HFFc6 (cell line): ENCODE measurements at places on chromosomes 4 and X.

GRCh38 chr4:48241731-48242130 lies 27.9 kb downstream of the TEC start:
- DNase-seq = no peak

- no peak for DNase-seq
Observed at GRCh38 chrX:50407976-50408375, 62.6 kb downstream of the DGKK start.

- peak; percentile 23 for DNase-seq
Observed at GRCh38 chr4:110959041-110959643, 336.3 kb upstream of the PITX2 start.

DNA sequence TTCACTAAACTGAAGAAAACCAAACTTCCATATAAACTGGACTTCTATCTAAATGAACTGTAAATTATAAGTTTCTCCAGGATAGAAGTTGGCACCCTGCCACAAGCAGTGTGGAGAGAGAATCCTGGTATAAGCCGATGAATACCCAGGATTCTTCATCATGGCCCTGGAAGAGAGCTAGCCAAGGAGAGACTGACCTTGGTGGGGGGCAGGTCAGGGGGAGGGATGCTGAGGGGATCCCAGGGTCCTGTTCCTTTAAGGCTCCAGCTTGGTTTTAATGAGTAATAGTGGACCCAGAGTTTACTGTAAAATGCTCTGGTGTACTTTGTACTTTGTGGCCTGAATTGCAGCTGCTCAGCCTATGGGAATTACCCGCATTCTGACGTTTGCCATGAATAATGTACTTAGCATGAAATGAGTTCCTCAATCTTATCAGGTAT lies 16.9 kb downstream of the RASSF6 start:
- no peak for DNase-seq

DNA sequence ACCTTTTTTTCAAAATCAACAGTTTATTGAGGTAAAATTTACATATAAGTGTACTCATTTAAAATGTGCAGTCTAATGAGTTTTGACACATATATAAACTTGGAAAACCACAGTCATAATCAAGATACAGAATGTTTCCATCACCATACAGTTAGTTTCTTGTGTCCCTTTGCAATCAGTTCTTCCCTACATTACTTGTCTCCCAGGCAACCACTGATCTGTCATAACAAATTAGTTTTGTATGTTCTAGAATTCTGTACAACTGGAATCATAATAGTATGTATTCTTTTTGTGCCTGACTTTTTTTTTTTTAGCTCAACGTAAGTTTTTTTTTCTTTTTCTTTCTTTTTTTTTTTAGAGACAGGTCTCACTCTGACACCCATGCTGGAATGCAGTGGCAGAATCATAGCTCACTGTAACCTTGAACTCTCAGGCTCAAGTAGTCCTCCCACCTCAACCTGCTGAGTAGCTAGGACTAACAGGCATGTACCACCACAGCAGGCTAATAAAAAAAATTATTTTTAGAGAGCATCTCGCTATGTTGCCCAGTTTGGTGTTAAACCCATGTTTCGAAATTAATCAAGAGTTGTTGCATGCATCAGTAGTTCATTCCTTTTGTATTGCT lies 26.9 kb downstream of the ARFIP1 start:
- DNase-seq = peak; percentile 7

DNA sequence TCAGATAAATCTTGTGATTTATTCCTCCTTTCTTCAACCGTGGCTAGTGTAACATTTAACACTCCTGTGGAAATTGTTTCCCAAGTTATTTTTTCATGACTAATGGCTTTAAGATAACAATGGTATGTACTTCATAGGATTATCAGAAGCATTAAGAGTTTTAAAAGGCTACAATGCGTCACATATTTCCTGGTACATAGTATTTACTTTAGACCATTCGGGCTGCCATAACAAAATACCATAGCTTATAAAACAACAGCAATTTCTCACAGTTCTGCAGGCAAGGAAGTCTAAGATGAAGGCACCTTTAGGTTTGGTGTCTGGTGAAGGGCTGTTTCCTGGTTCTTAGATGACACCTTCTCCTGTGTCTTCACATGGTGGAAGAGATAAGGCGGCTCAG lies 158.6 kb downstream of the PAPSS1 start:
- DNase-seq = no peak

- no peak for DNase-seq
Observed at GRCh38 chr4:85632981-85633380, 158.0 kb downstream of the ARHGAP24 start.

DNA sequence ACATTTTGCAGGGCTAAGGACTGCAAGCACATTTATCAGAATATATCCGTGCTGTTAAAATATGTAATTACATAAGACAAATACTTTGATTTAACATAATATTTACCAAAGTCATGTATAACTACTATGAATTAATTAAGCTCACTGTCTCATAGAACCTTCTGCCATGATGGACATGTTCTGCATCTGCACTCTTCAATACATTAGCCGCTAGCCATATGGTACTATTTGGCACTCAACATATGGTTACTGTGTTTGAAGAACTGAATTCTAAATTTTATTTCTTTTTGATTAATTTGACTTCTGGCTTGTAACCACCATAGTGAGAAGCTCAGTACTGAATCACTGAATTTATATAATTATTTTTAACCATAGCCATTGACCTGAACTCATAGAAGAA lies 427.0 kb upstream of the TRAM1L1 start:
- DNase-seq = no peak

GRCh38 chr4:141849778-141850177 lies 213.4 kb downstream of the IL15 start:
- no peak for DNase-seq

DNA sequence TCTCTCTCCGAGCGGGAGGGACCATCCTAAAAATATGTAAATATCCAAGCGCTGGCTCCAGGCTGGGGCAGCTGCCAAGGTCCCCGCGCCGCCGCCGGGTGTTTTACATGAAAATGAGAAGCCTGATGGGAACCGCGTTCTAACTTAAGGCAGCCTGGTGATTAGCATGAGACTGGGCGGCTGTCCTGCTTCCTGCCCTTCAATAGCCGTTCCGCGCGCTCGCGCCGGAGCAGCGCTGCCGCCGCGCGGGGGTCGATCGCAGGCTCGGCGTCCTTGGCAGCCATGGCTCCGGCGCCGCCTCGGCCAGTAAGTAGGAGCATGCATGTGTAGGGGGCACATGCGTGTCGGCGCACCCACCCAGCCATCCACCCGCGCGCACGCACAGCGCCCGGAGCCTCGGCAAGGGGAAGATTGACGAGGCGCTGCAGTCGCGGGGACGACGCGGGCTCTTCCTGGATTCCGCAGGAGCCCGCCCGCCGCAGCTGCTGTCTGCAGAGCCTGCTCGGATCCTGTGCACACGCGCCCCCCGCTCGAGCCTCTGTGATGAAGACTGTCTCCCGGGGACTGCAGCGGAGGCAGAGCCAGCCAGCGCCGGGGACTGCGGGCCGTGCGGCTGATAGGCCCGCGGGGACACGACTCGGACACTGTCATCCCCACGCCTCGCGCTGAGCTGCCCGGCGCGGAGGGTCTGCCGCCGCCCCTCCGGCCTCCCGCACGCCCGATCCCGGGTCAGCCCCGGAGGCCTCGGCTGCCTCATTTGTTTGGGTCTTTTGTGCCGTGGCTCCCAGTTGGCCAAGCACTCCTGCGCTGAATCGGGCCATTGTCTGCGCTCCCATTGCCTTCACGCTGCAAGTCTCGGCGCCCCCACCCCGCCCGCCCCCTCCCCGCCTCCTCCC lies 734 bp downstream of the STOX2 start:
- DNase-seq = no peak

DNA sequence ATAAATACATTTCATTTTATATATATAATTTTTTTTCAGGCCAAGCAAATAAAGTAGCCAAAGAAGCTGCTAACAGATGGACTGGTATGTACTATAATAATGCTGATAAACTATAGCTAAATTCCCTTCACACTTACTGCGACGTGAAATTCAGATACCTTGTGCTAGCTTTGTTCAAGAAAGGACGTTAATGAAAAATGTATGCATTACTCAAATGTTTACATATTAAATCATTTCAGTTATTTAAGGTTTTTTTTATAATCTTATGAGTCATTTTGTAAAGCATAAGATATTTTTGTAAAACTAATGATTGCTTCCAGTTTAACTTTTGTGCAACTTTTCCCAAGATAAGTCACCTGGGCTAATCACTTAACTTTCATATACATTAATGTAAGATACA lies 57.2 kb upstream of the TMEM131L start:
- DNase-seq = no peak

GRCh38 chr4:8082517-8083055 lies 76.0 kb downstream of the ABLIM2 start:
- no peak for DNase-seq

DNA sequence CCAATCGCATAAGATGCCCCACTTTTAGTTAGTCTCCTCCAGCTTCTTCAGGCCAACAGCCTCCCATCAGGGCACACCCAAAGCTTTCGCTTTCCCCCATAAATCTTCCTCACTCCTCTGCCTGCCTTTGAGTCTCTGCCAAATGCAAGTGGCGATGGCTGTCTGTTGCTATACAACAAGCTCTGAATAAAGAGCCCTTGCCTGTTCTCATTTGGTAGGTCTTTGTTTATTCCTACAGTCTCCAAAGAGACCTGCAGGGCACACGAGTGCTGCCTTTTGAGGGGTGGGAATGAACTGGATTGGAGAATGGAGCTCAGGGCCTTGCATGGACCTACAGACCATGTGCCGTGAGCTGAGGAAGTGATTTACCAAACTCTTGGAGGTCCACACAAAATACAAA lies 52.2 kb upstream of the SOD3 start:
- DNase-seq = no peak

- no peak for DNase-seq
Observed at GRCh38 chr4:15585331-15585730, 69.8 kb downstream of the FBXL5 start.

- no peak for DNase-seq
Observed at GRCh38 chr4:88449290-88449689, 7.6 kb upstream of the HERC5 start.

GRCh38 chrX:137568741-137569469 lies 3.0 kb downstream of the ZIC3 start:
- DNase-seq = no peak

DNA sequence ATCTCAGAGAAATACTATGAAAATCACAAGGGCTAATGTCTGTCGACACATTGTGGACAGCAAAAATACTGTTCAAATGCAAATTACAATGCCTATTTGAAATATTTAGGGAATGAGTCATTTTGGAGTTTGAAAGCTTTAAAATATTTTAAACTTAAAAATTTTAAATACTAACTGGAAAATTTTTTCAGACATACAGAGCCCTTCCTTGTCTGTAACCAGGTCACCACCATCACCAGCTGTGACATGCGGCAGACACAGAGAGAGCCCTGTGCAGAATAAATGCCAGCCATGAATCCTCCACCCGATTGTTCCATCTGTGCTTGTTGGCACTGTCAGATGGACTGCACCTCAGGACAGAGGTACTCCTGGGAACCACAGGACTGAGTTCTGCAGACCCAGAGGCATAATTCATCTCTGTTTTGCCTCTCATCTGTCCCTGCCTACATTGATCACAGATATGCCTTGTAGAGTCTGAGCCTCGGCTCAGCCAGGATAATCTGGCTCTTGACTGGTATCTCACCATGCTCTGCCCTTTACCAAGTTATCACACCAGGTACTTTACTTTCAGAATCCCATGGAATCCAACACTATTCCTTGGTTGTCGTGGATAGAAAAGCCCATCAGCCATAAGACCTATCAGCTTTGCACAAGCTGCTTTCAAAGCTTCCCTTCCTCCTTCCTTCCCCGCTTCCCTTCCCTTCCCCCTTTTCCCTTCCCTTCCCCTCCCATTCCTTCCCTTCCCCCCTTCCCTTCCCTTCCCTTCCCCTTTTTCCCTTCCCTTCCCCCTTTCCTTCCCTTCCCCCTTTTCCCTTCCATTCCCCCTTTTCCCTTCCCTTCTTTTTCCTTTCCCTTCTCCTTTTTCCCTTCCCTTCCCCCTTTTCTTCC lies 67.2 kb downstream of the TBC1D9 start:
- no peak for DNase-seq

- DNase-seq = no peak
Observed at GRCh38 chr4:98447648-98448047, 186.5 kb downstream of the RAP1GDS1 start.
